ENCODE measurements at places on chromosomes 2 and 18. TPM values are rescaled to one million over a fixed set of nuclear protein-coding genes. Genes with fewer than 3 reads are reported as not detected.

GRCh38 chr18:48527461-48527860 is 11.4 kb upstream of the CTIF start:
- no peak for DNase-seq

DNA sequence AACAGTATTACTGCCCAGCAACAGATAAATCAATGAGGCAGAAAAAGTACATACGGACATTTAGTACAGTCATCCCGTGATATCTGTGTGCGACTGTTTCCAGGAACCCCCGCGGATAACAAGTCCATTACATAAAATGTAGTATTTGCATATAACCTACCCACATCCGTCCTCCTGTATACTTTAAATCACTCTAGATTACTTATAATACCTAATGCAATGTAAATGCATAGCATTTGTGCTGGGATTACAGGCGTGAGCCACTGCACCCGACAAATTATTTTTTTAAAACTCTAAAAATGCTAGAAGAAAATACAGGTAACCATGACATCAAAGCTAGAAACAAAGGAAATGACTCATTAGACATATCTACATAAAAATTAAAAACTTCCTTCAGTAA is 91.6 kb downstream of the FAM161A start:
- DNase-seq, result peak; percentile 21

- no peak for DNase-seq
These were observed 335.1 kb downstream of the CYRIA start for GRCh38 chr2:16330571-16330970.

- DNase-seq, result no peak
These were observed 1.2 kb upstream of the ZCCHC2 start for GRCh38 chr18:62521593-62521992.

- peak; percentile 97 for DNase-seq
These were observed 146.6 kb downstream of the RDH14 start for GRCh38 chr2:18413676-18414396.

GRCh38 chr2:128670066-128670465 is 351.4 kb upstream of the HS6ST1 start:
- DNase-seq, result no peak

TEKT4 gene
- not detected for total RNA-seq

ATP8B1 gene
- 43.4 TPM for total RNA-seq

Data from GM23248 (cell line).